ENCODE measurements at places on chromosomes 7 and 10.

DNA sequence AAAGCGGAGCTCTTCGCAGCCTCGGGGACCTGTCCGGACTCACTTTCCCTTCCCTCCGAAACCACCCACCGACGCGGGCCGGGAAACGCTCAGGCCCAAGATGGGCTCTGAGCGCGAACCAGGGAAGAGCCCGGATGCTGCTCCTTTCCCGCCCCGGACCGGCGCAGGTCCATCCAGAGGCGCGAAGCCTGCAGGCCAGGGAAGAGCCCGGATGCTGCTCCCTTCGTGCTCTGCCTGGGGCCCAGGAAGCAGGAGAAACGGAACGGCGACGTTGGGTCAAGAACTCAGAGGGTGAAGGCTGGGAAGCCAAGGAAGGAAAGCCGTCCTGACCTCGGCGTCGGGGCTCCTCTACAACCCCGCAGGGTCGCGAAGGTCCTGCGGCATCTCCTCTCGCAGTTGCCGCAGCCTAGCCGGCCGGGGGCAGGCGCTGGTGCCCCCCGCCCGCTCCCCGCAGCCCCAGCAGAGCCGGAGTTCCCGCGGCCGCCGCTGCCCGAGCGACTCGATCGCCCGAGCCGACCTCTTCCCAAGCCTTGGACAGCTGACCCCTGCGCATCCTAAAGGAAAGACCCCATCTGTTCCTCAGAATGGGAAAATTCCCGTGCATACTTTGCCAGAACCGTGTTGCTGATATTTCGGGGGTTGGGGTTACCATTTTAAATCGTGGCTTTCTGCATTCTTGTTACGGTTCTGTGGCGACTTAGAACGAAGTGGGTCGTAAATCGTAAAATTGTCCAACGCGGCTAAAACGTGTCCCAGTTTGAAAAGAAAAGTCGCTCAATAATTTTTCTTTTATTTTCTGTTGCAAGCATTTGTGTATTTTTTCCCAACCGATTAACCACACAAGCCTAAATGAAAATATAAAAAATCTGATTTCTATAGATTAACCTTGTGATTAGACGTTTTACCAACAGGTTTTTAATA lies 7.5 kb downstream of the HOXA1 start:
- DNase-seq: peak; percentile 5

DNA sequence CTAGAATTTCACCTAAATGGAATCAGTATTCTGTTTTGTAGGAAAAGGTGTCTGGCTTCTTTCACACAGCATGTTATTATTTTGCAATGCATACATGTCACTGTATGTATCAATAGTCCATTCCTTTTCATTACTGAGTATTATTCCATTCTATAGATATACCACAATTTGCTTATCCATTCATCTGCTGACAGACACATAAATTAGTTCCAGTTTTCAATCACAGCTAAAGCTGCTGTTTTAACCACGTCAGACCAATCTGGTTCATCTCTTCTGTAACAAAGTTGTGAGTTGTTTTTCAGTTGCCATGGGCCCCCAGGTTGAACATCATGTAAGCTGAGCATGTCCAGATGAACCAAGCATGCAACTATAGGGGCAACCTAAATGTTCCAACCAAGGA lies 282.1 kb upstream of the MKLN1 start:
- DNase-seq: no peak

DNA sequence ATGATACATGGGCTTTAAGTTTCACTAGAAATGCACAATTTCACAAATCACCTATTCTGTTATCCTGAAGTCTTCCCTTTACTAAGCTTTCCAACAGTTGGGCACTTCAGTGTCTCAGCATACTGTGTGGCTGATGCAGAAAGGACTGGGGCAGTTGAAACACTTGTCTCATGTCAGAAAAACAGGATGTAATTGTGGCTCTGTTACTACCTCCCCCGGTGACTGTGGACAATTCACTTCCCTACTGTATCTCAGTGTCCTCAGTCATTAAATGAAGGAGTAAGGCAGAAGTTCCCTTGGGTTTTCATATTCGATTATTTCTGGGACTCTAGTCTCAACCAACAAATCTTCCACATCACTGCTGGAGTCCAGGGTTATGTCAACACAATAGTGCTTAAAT lies 17.9 kb downstream of the ANKRD22 start:
- no peak for DNase-seq

GRCh38 chr7:122975341-122975740 lies 20.2 kb downstream of the TAS2R16 start:
- no peak for DNase-seq

GRCh38 chr10:112758961-112759360 lies 191.1 kb upstream of the TCF7L2 start:
- no peak for DNase-seq

GRCh38 chr10:30967650-30968410 lies 63.8 kb downstream of the ZNF438 start:
- DNase-seq: no peak

GRCh38 chr7:92635538-92635937 lies 45.3 kb upstream of the FAM133B start:
- no peak for DNase-seq

- DNase-seq: peak; percentile 90
Measured at GRCh38 chr10:91409869-91410637, at the start of gene HECTD2. Gene HECTD2 (plus strand): TSS chr10:91410344. CDS start chr10:91410439, 95 bp downstream.

DNA sequence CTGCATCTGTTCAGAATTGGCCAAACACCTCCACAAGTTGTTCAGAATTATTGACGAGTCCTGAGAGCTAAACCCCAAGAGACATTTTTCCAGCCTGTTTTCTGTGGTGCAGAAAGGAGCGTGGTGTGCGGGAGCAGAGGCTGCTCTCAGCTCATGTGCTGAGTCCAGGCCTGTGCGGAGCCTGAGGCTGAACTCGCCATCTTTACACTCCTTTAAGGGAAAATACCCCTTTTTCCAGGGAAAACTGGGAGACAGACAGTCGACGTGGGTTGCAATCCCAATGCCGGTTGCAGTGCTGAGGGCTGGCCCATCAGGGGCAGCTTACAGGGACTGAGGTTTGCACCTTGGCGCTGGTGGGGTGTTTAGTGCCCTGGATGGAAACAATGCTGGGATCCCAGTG lies 112.2 kb downstream of the ADARB2 start:
- DNase-seq: no peak

GRCh38 chr7:99440195-99440594 lies 1.5 kb downstream of the CPSF4 start:
- DNase-seq: no peak

- DNase-seq: no peak
Measured at GRCh38 chr7:30917216-30917893, 5.7 kb downstream of the AQP1 start.

GRCh38 chr10:12455766-12456165 lies 106.4 kb downstream of the CAMK1D start:
- DNase-seq: no peak

DNA sequence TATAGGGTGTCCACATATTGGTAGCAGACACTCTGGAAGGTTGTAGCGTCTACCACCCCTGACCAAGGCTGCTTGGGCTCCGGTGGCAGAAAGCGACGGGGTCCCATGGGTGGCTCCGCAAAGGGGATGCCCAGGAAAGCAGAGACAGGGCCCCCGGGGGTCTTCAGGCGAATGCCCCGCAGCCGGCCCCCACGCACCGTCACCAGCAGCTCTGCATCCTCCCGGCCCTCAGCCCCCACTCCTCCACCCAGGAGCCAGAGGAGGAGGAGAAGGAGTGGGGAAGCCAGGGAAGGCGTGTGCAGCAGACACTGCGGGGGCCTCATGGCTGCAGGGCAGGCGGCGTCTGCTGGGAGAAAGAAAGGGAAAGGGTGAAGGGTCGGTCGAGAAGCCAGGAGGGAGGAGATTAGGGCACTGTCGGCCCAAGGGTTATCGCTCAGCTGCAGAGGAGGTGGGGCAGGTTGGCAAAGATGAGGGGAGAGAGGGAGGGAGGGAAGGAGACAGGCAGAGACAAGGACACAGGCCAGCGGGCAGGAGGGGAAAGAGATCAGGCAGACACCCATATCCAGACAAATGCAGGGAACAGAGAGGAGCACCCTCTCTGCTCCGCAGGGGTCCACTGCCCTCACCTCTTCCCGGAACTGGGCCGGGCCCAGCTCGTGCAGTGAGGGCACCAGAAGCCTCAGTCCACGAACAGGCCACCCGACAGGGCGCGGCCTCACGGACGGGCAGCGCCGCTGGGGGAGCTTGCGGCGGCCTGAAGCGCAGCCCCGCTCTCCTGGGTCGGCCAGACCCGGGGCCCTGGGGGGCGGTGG lies 1.6 kb downstream of the ACHE start:
- no peak for DNase-seq

DNA sequence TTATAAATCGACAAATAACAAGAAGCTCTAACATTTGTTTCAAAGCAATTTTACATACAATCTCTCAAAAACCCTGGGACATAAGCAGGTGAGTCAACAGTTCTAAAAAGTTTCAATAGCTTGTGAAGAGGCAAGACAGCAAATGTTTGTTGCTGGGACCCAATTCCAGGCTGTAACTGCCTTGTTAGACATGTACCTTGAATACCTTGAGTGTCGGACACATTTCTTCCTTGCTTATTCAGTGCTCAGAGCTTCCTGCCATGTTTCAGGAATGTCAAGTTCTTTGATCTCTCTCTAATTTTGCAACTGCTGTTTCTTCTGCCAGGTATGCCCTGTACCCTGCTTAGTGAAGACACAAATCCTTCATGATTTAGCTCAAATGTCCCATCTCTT lies 5.1 kb downstream of the CH25H start:
- DNase-seq: no peak

DNA sequence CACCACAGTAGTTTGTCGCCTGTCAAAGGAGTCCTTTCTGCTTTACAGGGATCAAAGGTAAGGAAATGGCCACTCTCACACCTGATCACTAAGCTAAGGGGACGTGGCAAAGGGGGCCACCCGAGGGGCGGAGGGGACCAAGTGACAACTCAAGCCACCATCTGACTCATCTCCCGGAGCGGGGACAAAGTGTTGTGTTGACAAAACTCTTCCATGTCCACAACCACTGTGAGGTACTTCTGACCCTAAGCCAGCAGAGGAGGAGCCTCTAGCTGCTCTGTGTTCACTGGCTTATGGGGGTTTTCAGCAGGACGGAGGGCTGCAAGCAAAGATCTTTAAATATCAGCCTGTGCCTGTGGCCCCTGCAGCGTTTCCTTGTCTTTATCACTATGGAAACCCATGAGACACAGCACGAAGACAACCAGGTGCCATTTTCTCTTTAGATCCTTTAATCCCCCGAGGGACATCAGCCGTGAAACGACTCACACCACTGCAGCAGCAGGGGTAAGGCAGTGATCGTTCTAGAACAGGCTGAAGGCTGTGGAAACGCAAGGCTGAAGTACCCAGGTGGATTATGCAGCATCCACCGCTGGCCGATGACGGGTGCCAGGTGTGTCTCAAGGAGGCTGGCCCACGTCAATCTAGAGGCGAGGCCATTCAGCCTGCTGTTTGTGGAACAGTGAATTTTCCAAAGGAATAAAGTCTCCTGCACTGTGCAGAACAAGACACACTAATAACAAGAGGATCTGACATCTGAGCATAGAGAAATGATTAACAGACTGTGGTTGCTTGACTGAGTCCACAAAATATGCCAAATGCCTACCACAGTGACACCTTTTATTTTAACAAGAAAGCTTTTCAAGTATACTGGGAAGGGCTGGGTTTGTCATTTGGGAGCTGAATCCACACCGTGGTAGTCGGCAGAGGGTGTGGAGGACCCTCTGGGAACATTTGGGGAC lies 26.6 kb upstream of the DDC start:
- no peak for DNase-seq

- no peak for DNase-seq
Measured at GRCh38 chr10:102220612-102221011, 5.5 kb upstream of the ELOVL3 start.

DNA sequence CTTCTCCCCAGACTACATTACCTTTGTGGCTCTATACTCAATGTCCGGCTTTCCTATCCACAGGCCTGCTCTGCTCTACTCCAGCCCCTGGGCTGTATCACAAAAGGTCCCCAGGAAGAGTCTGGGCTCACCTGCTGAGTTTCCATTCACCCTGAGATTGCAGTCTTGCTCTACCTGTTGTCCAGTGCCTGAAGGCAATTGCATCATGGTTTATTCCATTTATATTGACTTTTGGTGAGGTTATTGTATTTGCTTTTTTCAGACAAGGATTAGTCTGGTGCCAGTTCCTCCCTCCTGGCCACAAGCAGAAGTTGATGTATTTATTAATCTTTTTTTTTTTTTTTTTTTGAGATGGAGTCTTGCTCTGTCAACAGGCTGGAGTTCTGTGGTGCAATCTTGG lies 273.1 kb downstream of the XPNPEP1 start:
- no peak for DNase-seq

DNA sequence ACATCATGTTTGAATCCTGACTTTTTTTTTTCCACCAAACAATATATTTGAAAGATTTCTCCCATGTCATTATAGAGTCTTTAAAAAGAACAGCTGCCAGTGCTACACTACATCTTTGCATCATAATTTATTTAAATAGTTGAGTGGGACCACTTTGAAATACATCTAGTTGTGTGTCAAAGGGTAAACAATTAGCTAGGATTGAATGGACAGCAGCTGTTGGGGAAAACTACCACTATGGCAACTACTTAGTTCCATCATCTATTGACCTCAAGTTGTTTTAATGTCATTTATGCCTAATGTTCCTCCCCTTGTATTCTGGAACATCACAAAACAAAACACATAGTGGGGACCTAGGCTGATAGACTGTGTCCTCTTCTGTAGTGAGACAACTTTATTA lies 985.1 kb downstream of the SORCS1 start:
- DNase-seq: no peak

DNA sequence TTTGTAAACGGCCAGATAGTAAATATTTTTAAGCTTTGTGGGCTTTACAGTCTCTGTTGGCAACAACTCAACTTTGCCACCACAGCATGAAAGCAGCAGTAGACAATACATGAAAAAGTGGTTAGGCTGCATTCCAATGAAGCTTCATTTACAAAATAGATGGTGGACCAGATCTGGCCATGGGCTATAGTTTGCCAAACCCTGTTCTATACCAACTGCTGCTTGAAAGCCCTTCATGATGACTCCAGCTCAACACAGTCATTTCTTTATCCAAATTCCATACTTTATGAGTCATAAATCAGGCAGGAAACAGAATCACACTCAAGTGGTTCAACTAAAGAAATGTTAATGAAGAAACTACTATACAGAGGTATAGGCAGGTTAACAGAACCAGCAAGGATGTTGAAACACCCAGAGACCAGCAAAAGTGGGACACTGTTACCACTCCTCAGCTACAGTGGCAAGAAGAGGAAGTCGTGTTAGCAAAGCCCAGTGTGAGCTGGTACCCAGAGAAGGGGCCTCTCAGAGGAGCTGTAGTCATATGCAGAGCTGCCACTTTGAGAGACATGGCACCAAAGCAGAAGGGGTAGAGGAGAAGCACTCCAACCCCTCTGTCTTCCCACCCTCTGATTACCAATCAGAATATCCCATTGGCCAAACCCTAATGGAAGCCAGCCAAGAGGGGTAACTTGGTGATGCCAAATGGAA lies 72.5 kb downstream of the PRLHR start:
- DNase-seq: no peak
